ENCODE measurements at places on chromosomes 7 and 10.

DNA sequence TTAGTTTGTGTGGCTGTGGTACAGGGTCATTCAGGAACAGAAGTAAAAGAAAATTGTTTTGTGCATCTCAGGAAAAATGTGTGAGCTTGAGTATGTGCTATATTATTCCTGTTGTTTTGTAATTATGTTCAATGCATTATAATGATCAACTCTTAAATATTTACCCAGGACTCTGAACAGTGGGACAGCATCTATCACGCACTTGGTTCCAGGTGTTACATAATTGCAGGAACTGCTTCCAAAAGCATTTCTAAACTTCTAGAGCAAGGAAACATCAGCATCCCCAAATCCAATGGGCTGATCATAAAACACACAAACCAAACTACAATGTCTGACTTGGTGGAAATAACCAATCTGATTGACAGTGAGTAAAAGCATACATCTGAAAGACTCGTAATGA is 26.6 kb downstream of the ENO4 start:
- DNase-seq: no peak

GRCh38 chr7:92061154-92061553 is 73.1 kb downstream of the CYP51A1 start:
- no peak for DNase-seq

GRCh38 chr7:139713526-139714162 is 64.2 kb downstream of the HIPK2 start:
- no peak for DNase-seq

- no peak for DNase-seq
Measured at GRCh38 chr7:23607130-23607529, 9.9 kb downstream of the CCDC126 start.

DNA sequence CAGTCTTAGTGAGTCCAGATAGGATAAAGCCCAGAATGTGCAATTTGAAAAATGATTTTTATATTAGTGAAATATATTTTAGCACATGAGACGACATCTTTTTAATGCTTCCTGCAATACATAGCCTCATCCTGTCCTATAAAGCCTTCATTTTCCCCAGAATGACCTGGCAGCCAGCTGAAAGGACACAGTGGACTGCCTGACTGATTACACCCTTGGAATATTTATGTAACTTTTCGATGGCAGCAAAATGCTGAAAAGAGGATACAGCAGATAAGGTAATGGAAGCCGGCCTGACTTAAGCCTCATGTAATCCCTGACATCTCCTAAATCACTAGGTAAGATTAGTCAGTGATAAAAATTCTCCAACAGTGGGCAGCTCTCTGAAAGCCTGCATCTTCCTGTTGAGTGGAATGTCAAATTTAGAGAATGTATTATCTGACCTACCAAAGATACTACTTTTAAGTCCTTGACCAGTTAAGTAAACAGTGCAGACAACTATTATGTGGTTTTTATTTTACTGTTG is 210.7 kb upstream of the STEAP1 start:
- no peak for DNase-seq

GRCh38 chr7:38016567-38016966 is 96.1 kb downstream of the EPDR1 start:
- DNase-seq: no peak

DNA sequence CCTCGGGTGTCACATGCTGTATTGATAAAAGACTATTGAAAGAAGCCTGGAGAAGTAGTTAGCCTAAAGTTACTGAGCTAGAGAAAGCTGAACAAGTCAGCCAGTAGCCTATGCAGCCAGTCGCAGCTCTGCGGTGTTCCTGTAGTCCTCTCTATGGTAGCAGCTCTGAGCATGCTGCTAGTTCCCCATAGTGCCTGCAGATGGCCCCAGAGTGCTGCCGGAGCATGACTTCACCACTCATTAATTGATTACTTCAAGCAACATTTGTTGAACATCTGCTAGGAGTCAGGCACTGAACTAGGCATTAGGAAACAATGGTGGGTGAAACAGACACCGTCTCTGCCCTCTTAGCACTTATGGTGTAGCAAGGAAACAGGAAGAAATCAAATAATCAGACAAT is 422.7 kb downstream of the SORCS3 start:
- DNase-seq: no peak

DNA sequence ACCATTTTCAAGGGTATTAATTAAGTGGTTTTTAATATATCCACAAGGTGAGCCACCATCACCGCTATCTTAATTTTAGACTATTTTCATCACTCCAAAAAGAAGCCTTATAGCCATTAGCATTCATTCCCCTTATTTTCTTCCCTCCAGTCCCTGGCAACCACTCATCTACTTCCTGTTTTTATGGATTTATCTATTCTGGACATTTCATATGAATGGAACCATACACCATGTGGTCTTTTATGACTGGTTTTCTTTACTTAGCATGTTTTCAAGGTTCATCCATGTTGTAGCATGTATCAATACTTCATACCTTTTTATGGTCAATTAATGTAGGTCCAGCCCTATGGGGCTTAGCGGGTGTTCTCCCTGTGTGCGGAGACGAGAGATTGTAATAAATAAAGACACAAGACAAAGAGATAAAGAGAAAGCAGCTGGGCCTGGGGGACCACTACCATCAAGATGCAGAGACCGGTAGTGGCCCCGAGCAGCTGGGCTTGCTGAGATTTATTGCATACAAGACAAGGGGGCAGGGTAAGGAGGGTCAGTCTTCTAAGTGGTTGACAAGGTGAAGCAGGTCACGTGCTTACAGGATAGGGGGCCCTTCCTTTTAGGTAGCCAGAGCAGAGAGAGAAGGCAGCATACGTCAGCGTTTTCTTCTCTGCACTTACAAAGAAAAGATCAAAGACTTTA is 14.6 kb downstream of the WBP1L start:
- no peak for DNase-seq

DNA sequence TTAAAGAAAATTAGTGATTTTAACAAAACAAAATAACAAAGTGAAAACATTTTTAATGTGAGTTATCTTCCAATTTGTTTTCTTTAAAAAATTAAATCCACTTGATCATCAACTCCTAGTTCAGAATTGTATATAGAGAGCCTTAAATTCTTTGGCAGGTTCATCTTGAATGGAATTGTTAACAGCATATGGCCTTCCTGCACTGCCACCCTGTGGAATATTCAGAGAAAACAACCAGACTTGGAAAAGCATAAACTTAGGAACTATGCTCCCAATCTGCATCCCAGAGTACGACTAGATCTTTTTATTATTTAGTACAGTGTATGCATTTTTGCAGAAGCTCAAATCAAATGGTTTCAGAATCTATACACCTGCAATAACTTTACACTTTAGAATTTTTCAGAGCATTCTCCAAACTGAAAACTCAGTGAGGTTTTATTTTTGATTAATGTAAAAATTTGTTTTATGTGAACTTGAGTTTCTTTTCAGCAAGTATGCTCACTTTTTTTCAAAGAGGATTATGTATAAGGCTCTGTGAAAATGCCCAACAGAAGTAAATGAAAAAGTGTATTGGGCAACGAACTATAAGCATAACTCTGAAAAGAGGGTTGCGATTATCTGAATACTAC is 44.9 kb upstream of the ANK3 start:
- no peak for DNase-seq

GRCh38 chr10:70688828-70689227 is 16.5 kb downstream of the ADAMTS14 start:
- DNase-seq: no peak

DNA sequence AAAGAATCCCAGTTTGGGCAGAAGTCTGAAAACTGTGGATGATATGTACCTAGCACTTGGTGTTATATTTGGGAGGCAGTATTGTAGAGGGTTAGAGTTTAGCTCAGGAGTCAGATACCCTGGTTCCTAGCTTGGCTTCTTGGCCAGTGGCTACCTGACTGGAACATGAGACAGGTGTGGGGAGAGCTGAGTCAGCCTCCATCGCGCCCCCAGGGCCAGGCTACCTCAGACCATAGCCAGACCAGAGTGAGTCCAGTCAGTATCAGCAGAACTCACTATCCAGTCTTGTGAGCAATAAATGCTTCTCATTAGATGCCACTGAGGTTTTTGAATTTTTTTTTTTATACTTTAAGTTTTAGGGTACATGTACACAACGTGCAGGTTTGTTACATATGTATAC is 26.0 kb downstream of the CYP3A5 start:
- DNase-seq: no peak

DNA sequence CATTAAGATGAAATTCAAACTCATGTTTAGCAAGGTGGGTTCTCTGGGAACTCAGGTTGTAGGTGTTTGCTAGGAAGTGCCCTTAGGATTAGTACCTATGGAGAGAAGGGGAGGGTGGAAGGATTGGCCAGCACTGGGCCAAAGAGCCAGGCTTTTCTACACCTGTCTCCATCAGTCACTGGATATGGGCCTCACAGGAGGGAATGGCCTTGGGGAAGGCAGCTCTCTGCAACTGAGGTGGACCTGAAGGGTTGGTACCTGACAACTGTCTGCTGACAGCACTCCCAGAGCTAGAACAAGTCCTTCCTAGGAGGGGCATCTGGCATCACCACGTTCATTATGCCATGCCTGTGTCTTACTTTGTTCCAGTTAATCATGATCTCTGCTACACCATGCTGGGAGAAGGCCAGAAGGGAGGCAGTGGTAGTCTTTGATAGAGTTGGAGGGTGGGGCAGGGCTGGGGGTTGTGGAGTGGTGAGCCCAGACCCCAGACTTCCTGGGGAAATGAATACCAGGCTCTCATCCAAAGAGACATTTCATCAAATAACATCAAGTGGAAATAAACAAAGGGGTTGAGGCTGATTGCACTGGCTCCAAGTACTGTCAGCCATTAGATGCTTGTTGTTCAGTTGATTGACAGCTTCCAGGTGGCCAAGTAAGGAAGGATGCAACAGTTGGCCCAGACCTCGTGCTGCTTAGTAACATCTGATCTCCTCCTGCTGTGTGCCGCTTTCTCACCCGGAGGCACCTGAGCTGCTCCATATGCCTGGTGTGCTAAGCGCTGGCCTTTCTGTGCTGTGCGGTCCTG is 70.6 kb upstream of the PIK3CG start:
- no peak for DNase-seq

DNA sequence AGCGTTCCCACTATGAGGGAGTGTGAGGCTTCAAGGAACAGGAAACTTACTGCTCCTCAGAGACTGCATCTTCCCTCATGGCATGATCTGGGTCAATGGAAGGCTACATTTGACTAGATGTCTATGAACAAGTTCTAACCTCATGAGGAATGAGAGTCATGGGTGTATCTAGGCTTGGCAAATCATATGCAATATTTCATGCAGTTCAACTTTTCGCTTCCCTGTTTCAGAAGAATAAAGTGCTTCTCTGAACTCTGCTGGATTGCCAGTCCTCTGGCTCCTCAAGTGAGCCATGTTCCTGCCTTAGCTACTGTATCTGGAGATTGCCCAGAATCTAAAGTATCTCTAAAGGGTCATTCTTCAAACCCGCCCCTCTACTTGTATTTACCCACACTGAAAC is 54.3 kb upstream of the SEMA3A start:
- no peak for DNase-seq

DNA sequence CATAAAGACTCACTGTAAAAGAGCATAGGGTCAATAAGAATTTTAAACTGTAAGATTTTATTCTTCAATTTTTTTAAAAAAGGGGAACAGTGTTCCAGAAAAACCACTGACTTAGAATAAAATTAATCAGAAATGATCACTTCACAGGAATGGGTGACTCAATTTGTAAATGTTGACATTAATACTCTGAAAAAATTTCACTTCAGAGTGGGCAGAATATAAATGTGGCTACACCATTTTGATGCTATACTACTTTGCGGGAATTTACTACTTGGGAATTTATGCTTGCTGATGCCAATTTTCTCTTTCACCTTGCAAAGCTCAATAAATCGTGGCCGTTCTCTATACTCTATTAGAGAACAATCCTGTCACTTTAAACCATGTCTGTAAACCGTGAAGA is 126.9 kb downstream of the HIBADH start:
- no peak for DNase-seq

DNA sequence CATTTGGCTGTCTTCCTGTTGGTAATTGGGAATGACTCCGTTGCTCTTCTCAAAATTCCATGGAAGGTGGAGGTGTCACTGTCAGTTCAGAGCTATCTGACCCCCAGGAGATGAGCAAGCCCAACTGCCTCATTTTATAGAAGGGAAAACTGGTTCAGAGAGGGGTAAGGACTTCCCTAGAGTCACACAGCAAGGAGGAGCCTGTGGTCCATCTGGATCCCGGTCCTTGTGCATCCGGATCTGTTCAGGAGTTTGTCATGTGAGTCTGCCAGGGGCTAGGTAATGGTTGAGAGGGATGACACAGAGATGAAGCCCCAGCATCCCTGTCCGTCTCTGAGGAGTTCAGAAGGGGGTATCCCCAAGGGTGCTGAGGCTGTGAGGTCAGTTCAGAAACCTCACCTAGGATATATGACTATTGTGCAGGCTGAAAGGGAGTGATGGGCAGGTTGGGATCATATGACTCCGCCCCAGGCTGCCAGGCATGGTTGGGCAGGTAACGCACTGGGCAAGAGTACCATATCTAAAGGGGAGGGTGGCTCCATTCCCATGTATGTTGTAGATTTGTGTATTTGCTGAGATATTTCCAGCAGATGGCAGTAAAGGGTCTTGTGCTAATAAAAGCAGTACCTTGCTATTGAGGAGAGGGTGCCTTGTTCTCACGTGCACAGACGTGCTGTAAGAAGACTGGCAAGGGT is 16.0 kb upstream of the SLC29A3 start:
- DNase-seq: no peak

DNA sequence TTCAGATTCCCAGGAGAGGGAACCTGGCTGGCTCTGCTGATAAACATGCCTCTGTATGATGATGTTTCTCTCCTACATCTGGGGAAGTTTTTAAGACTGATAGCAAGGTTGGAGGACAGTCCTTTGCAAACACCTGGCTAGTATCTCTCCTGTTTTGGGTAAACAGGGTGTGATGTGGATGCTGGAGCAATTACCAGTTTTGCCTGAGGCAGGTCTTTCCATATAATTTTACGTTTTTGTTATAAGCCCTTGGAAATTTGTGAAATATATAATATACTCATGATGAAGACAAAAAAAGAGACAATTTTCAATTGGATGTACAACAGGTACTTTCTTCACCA is 138.6 kb downstream of the ADAM22 start:
- DNase-seq: no peak

- no peak for DNase-seq
Measured at GRCh38 chr7:80334908-80335307, 177.0 kb downstream of the GNAT3 start.

DNA sequence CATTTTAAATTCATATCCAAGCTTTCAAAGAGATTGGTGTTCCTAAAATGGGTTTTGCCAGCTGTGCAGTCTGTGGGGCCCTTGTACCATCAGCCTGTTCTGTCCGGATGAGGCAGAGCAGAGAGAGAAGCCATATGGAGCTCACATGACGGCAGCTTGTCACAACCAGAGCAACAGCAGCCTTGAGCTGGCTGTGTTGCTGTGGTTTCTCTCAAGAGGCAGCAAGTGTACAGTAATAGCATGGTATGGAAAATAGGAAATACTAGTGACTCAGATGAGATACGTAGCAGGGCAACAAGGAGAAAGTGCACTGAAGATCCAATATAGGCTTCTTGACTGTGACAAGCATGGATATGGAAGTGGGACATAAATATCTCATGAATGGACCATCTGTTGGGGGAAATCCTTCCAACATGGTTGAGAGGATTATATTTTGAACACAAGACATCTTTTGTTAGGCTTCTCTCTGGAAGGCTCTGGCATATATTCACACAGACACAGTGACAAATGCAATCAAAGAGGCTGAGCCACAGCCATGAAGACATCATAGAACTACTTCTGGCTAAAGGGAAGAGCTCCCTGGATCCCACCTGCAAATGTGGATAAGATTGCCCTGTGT is 251.0 kb upstream of the TAC1 start:
- no peak for DNase-seq
